ENCODE measurements at places on chromosomes 16 and 17.
A peak's percentile ranks its signal among the peaks of the same experiment; 100 is the strongest.

GRCh38 chr16:68448360-68448970, at the start of gene SMPD3:
Gene SMPD3 (minus strand): TSS chr16:68448508. CDS start chr16:68372181, 76,327 bp downstream.
- peak; percentile 99 for DNase-seq

DNA sequence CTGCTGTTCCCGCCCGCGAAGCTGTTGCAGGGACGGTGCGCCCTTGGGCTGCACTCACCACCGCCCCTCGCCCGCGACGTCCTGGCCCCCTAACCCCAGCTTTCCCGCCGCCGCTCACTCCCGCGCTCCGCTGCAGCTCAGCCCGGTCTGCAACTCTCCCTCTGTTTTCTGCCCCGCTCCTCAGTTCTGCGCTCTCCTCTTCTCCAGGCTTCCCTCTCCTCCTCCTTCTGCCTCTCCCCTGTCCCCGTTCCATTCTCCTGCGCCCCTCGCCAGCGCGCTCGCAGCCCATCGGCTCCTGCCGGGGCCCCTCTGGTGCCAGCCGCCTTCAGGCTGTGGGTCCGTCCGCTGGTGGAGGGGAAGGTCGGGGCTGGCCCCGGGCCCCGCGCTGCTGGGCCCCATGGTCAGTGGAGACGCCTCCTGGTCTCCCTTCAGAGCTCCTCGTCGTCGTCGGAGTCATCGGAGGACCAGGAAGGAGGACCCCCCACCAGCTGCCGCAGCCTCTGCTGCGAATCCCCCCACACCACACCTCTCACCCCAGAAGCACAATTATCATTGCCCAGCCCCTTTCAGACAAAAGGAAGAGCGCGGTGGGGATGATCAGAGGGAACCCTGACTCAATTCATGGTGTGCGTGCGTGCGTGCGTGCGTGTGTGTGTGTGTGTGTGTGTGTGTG, 223.2 kb upstream of the FOXF1 start:
- no peak for DNase-seq

DNA sequence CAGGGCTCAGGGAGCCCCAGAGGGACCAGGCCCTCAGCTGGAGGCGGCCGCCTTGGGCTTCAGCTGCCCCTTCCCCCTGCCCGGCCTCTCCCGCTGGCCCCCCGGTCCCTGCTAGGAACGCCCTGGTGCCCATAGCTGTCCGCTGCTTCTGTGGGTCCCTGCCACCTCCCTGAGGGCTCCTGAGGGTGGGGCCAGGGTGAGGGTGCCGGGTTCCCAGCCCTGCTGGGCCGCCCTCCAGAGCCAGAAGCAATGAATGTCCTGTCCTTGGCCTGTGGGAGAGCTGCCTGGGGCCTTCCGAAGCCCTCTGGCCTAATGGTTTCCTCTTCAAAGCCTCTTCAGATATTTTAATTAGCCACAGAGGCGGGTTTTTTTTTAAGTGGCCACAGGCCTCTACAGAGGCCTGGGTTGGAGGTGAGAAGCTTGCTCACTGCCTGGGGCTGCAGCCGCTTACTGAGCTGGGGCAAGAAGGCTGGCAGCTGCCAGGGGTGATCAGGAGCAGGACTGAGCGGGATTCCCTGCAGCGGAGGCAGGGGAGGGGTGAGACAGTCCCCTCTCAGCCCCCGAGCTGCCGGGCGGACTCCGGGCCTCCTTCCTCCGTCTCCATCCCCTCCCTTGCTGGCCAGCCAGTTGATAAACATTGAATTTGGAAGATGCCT, 9.9 kb downstream of the CENPX start:
- DNase-seq, result no peak

DNA sequence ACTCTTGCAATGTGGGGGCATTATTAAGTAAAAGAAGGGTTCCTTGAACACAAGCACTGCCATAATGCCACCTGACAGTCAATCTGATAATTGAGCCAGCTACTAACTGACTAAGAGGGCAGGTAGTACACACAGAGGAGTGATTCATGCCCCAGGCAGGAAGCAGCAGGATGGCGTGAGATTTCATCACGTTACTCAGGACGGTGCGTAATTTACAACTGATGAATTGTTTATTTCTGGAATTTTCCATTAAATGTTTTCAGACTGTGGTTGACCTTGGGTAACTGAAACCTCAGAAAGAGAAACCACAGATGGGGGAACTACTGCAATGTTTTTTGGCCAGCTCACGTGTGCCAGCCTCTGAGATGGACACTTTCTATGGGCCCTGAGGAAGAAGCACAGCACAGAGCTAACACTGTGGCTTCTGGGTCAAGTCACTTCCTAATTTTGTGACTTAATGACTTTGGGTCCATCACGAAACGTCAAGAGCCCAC, 46.7 kb downstream of the C17orf67 start:
- no peak for DNase-seq

- DNase-seq, result no peak
Measured at GRCh38 chr17:16342979-16343378, 10.3 kb downstream of the CENPV start.

GRCh38 chr16:17018585-17018939, 452.2 kb downstream of the XYLT1 start:
- DNase-seq, result no peak

- DNase-seq, result no peak
Measured at GRCh38 chr17:66782851-66783250, 52.1 kb upstream of the CACNG5 start.

- DNase-seq, result no peak
Measured at GRCh38 chr16:85391175-85391707, 221.9 kb upstream of the GSE1 start.

GRCh38 chr17:63491977-63492618, 15.2 kb downstream of the ACE start:
- DNase-seq, result no peak

DNA sequence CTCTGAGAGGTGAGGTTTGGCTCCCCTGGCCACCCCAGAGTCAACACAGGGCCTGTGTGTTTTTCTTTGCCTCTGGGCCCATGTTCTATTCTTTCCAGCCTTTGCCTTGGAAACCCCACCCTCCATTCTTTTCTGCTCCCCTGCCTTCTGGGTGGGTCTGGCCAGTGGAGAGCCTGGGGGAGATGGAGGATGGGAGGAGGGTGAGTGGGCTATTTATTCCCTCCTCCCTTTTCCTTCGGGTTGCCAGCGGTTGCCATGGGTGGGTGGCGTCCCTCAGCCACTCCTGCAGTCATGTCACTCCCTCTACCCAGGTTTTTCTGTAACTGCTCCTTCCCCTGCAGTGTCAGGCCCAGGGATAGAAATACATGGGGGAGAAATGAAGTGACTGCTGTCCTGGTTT, 15.5 kb downstream of the CMIP start:
- DNase-seq, result no peak

DNA sequence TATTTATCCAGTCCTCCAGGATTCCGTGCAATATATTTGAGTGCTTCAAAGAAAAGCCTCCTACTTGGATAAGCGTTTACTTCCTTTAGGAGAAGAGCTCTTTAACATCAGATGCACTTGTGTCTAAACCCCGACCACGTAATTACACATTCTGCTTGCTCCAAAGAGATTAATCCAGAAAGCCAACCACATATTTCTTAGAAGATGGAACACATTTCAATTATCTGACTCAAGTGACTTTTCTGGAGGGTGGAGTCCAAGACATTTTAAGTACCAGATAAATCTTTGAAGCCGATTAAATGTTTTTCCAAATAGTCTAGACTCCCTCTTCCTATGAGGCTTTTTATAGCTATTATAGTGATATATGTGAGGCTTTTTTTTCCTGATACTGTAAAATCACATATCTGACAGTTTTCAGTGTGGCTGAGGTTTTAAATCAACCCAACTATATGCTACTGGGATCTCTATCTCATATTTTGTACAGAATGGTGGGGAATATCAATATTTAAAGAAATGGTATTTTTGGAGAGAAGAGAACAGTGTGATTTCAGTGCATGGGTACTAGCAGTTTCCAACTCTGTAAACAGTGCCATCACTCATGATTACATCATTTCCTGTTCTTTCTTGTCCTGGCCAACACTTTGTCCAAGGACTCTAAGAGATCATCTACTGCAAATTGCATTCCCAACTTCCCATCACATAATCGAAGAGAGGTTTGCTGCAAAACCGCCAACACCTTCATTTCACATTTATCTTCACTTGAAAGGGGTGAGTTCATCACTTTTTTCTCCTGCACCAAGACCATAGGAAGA, 192.4 kb upstream of the HSBP1 start:
- DNase-seq, result no peak

- no peak for DNase-seq
Measured at GRCh38 chr16:80804526-80805383, at the start of gene CDYL2. Gene CDYL2 (minus strand): TSS chr16:80804598. CDS start chr16:80804173, 425 bp downstream.

- no peak for DNase-seq
Measured at GRCh38 chr16:75188832-75189477, 18.0 kb downstream of the CTRB2 start.

- peak; percentile 30 for DNase-seq
Measured at GRCh38 chr16:12321311-12321842, 344.8 kb downstream of the SNX29 start.

- DNase-seq, result no peak
Measured at GRCh38 chr17:44236444-44236991, 17.0 kb upstream of the UBTF start.
